Gastroesophageal sphincter (tissue), 4 donors: ENCODE measurements at places on chromosomes 2 and 18. TPM values are rescaled to one million over a fixed set of nuclear protein-coding genes. Genes with fewer than 3 reads are reported as not detected.

- no peak for ATAC-seq
Measured at GRCh38 chr2:144154205-144154604, 365.7 kb downstream of the ZEB2 start.

DNA sequence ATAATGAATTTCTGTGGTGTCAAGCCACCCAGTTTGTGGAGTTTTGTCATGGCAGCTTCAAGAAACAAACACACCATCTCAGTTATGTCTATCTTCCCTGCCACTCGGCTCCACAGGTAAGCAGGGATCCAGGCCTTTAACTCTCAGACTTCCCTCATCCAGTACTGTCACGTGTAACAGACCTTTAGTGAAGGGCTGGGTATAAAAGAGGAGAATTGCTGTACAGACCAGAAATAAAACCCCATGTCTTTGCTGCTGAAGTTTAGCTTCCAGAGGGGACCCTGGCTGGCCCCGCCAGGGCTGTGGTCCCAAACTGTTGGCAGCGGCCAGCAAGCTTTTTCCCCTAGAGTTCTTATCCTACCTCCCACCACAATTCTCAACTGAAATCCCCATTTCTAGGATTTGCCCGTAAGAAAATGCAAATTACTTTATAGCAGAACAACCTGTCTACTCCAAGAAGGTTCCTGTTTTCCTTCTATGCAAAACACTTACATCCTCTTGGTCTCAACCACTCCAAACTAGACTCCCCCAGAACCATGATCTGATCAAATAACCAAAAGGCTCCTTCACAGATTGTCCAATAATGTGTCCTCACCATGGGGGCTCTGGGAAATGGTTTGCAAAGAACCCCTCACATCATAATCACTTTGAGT lies 438.0 kb upstream of the ID2 start:
- no peak for ATAC-seq

GRCh38 chr2:156517419-156517818 lies 81.2 kb downstream of the GPD2 start:
- ATAC-seq = no peak

DNA sequence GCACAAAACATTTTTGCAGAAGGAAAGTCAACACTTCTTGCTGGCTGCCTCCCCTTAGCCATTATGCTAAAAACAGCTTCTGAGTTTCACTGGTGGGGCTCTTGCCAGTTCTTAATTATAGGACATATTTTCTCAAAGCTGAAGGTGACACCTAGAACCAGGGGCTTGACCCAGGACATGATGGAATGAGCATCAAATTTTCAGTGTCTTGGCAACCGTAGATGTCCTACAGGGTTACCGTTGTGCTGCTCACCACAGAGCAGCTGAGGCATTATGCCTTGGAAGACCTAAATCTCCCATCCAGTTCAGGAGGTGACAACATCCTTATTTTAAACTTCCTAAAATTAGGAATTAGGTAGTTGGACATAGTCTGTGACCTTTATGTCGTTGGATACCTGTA lies 46.7 kb downstream of the TMEM185B start:
- no peak for ATAC-seq

DNA sequence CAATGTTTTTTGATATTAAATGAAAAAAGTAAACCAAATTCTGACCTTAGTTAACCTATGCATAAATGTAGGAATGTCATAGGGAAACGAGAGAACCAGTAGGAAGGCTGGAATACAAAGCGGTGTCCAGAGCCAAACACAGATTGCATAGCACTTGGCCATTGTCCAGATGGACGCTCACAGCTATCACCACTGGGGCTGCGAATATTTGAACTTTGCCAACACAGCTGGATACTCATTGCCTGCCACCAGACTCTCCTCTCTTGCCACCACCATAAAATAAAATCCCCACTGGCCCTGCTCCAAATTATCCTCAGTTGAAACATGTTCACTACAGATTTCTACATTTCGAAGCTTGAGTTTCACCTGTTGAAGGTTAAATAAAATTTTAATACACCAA lies 159.3 kb upstream of the GULP1 start:
- ATAC-seq = no peak

DNA sequence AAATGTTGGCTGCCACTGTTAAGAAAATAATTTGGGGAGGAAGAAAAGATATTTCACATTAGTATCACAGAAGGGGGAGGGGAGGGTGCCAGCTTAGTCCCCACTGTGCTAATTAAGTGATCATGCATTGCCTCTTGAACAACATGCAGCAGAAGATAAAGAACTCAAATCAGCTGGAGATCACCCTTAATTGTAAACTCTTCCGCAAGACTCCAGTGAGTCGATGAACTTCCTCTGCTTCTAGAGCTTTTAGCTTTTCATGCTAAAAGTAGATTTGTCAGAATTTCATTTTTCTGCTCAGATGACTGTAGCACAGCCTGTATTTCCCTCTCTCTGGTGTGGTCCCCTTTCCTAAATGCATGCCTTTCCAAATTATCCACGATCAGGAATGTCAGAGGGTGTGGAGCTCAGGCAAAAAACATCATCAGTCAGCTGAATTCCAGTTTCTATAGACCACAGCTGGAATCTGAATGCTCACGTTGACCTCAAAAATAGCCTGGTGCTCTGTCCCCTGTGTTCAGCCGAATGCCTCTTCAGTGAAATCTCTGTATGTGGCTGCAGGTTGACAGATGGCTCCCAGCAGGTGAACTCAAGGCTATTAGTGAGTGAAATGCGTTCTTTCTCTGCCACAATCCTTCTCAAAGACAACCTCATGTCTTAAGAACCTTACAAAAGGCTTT lies 156.8 kb upstream of the UNC80 start:
- ATAC-seq = no peak

- no peak for ATAC-seq
Measured at GRCh38 chr2:85887566-85888019, 1.2 kb downstream of the ST3GAL5 start.

DNA sequence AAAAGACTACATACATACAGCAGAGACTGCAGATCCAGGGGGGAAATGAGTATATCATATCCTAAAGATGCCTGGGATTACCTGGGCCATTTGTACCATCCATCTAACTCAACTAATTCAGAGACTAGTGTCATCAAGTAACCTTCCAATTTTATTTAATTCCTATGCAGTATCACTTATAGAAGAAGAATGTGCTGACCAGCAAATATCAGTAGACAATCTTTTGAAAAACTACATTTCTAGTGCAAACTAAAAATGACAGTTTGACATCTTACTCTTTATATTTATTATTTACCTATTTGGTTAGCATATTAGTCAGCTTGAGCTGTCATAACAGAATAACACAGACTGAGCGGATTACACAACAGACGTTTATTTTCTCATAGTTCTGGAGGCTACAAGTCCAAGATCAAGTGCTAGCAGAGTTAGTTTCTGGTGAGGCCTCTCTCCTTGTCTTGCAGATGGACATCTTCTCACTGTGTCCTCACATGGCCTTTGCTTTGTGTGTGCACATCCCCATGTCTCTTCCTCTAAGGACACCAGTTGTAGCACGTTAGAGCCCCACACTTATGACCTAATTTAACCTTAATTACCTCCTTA lies 47.0 kb downstream of the NCKAP5 start:
- no peak for ATAC-seq

- ATAC-seq = peak; percentile 97
Measured at GRCh38 chr2:67846370-67847070, 216.3 kb downstream of the C1D start.

GRCh38 chr18:2480536-2480935 lies 90.8 kb downstream of the METTL4 start:
- ATAC-seq = no peak

GRCh38 chr2:63755216-63755615 lies 86.5 kb upstream of the UGP2 start:
- ATAC-seq = no peak

DNA sequence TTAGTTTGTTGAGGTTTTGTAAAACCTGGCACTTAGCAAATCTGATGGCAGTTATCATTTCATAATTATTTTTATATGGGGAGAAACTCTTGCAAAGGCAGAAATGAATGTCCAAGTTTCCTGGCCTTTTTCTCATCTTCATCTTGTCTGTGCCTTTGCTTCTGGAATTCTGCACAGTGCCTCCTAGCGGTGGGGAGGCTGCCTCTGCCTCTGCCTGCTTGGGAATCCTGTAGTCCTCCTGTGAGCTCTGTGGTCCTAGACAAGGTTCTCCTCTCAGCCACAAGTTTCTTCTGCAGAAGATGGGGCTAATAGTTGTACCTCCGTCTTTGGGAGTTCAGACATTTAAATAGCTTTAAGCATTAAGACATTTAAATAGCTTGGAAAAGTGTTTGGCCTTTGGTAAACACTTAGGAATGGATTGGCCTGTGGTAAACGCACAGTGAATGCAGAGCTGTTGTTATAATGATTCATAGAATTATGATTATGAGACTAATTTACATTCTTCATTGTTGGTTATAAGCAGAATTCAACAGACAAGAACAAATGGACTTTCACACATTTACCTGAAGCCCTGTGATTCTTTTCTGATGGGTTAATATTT lies 101.2 kb downstream of the ZNF236 start:
- ATAC-seq = no peak

DNA sequence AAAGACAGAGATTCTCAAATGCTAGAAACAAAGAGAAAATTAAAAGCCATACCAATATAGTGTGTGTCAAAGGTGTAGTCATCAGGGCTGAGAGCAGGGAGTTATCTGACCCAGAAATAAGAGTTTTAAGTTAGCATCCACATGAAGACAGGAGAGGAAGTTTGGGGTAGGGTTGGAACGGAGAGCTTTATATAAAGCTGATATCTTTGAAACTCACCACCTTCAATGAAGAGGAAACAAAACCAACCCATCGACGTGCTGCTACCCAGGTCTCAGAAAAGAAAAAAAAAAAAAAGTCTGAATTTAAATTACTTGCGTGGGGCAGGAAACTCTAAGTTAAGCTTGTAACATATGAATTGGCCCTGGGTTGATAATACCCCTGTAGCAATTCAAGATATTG lies 42.4 kb downstream of the ARL4C start:
- ATAC-seq = no peak

DNA sequence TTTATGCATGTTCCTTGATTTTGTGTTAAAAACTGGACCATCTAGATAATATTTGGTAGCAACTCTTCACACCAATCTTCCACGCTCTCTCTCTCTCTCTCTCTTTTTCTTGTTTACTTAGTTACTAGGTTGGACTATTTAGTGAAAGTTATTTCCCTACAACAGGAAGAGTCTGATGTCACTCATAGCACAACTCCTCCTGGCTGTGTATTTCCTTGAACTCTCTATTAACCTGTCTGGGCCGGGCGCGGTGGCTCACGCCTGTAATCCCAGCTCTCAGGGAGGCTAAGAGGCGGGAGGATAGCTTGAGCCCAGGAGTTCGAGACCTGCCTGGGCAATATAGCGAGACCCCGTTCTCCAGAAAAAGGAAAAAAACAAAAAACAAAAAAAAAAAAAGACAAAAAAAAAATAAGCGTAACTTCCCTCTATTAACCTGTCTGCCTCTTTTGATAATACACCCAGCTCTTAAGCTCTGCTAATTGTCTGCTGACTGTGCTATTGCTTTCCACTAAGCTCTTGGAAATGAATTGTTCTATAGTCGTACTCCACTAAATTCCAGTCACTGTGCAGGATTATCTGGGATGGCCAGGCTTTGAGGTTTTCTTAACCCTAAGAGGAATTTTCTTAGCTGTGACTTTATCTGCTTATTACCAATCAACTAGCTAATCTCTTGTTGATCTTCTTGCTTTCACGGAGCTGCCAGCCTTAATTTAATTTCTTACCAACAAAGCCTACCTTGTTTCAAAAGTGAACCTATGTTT lies 18.1 kb upstream of the CDH19 start:
- ATAC-seq = no peak

GRCh38 chr2:6915399-6915798 lies 1.8 kb upstream of the RNF144A start:
- ATAC-seq = no peak

DNA sequence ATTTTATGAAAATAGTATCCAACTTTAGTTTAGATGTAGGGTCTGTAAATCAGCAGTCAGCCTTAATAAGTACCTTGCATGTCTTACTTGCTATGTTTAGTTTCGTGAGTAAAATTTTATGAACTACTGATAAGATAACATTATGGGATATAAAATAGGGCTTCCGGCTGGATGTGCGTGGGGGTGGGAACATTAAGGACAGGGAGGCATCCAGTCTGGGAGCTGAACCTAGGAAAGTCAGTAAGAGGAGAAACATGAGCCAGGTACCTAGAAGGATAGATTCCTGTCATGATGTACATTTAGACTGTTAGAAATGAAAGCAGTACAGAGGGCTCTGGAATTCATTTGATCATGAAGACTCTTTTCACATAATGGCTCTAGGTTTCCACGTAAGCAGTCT lies 12.7 kb upstream of the KCNJ13 start:
- ATAC-seq = no peak

DNA sequence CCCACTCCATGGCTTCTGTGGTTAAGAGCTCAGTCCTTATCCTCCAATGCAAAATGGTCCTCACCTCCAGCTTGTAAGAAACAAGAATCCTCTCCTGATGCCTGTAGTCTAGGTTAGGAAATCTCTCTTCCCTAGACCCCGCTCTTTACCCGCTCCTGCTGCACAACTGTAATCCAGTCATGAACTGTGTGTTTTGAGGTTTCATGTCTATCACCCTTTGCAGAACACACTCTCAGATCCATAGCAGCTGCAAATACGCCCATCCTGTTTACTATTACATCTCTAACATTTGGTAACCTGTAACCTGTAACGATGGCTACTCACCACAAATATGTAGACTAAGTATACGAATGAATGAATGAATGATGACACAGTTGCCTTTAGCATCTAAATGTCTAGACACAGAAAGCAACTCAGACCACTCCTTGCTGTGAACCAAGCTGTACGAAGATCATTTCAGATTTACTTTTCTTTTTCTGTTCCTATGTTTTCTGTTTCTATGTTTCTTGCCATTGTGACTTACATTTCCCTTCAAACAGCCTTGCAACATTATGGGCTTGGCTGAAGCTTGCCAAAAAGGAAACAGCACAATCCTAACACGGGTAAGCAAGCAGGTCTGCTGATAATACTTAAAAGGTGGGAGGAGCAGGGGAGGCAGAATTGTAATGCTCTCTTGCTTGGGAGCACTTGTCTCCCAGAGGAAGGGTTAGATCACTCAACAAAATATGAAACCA lies 53.7 kb downstream of the EPHA4 start:
- no peak for ATAC-seq

DNA sequence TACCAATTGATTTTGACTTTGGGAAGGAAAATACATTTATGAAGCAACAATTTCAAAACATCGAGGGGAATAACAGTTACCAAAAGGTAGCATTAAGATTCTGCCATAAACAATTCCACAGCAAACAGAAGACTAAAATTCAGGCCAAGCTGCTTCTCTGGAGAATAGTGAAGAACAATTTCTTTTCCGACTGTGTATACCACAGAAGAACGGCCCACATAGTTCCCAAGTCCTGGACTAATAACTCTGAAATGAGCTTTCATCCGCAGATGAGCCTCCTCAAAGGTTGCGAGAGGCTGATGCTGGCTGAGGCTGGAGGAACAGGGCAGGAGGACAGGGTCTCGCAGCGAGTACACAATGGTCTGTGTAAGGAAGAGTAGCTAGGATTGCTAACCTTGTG lies 278.9 kb upstream of the TCF4 start:
- no peak for ATAC-seq

WBP1 gene
- total RNA-seq = 91.5 TPM

PSMA8 gene
- not detected for total RNA-seq

BOLL gene
- total RNA-seq = not detected
